ENCODE measurements at places on chromosomes 1 and 21.

GRCh38 chr1:243623841-243624240, 226.2 kb downstream of the AKT3 start:
- DNase-seq = no peak

GRCh38 chr1:174266991-174267612, 107.8 kb downstream of the RABGAP1L start:
- DNase-seq = no peak

- DNase-seq = no peak
Observed at GRCh38 chr1:53024117-53024516, 37.9 kb upstream of the PODN start.

DNA sequence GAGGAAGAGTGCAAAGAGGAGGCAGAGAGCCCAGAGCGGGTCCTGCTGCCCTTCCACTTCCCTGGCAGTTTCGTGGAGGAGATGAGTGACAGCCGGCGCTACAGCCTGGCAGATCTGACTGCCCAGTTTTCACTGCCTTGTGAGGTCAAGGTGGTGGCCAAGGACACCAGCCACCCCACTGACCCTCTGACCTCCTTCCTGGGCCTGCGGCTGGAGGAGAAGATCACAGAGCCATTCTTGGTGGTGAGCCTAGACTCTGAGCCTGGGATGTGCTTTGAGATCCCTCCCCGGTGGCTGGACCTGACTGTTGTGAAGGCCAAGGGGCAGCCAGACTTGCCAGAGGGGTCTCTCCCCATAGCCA, 10.2 kb downstream of the THEMIS2 start:
- DNase-seq = no peak

DNA sequence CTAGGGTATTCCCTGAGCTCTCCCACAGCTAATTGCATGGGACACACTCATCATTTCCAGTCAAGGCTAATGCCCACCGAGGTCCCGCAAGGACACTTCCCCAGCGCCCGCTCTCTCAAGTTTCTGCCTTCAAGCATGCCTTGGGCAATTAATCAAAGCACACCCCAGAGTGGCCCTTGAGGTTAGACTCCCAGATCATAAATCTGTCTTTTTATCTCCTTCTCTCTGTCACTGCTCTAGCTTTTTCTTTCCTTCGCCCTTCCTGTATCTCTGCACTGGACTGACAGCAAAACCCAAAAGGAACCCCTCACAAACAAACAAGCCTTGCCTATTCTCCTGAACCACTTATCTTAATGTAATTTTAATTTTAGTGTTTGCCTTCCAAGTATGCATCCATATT, 7.9 kb upstream of the EXOSC10 start:
- DNase-seq = no peak

DNA sequence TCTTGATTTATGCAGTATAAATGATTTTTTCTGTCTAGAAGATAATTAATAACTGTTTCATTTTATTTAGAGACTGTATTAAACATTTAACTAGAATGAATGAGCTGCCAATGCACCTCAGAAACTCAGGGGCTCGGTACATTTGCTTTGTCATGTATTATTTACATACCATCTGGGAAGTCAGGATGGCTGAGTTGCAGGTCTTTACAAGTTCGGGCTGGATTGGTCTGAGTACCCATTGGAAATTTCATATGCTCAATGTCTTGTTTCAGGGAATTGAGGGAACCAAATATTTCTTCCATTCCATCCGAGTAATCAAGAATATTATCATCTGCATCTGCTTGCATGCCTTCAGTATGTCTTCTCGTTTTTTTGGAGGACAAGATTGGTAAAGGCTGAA, 221.7 kb downstream of the COL11A1 start:
- no peak for DNase-seq

DNA sequence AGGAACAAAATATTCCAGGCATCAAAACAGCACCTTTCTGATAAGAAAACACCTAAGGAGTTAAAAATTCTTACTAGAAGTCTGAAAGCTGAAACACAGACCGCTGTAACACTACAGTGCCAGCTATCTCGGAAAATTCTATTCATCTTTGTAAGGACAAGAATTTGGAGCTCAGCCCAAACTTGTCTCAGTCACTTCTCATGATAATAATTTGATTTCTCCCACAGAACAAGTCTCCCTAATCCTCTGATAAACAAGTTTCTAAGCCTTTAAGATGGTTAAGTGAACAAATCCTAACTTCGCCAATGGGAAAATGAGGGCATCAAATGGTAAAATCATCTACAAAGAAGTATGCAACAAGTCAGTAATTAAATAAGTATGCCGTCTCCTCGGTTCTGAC, 59.9 kb downstream of the SIPA1L2 start:
- no peak for DNase-seq

- DNase-seq = no peak
Observed at GRCh38 chr1:106698660-106699059, 357.8 kb upstream of the PRMT6 start.

DNA sequence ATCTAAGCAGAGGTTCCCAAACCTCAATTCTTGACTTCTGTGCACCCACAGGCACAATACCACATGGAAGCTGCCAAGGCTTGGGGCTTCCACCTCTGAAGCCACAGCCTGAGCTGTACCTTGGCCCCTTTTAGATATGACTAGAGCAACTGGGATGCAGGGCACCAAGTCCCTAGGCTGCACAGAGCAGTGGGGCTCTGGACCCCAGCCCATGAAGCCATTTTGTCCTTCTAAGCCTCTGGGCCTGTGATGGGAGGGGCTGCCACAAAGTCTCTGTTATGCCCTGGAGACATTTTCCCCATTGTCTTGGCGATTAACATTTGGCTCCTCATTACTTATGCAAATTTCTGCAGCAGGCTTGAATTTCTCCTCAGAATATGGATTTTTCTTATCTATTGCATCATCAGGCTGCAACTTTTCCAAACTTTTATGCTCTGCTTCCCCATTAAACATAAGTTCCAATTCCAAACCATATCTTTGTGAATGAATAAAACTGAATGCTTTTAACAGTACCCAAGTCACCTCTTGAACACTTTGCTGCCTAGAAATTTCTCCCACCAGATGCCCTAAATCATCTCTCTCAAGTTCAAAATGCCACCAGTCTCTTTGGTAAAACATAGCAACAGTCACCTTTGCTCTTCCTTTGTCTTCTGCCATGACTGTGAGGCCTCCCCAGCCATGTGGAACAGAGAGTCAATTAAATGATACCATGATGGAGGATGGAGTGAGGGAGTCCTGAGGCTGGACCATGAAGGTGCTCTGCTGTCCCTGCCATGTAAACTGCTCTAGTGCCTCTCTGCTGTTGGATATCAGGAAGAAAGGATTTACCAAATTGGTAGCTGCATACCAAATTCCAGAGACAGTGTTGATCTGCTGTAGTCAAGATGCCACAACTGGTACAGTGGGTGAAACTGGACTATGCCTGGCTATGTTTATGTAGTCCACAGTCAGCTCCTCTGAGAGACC, 37.6 kb downstream of the RUNX3 start:
- DNase-seq = no peak

DNA sequence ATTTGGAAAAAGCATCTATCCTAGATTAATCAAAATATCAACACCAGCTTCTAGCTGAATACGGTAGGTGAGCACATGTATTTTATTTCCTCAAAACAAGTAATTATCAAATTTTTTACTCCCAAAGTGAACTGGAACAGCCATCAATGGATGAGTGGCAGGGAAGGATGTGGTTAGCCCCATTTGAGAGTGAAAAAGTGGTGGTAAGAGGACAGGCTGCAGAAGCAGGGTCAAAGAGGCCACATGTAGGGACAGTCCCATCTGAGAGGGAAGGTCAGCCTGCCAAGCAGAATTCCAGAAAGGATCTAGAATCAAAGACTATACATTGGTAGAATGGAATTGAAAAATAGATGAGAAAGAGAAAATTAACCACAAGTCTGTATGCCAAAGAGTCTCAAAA, 163.8 kb downstream of the SMYD3 start:
- no peak for DNase-seq

- DNase-seq = no peak
Observed at GRCh38 chr1:10900251-10900651, 103.8 kb upstream of the CASZ1 start.

GRCh38 chr1:94316836-94317789, 79.7 kb upstream of the ARHGAP29 start:
- DNase-seq = no peak

GRCh38 chr1:39494671-39495410, 3.4 kb downstream of the BMP8A start:
- no peak for DNase-seq

DNA sequence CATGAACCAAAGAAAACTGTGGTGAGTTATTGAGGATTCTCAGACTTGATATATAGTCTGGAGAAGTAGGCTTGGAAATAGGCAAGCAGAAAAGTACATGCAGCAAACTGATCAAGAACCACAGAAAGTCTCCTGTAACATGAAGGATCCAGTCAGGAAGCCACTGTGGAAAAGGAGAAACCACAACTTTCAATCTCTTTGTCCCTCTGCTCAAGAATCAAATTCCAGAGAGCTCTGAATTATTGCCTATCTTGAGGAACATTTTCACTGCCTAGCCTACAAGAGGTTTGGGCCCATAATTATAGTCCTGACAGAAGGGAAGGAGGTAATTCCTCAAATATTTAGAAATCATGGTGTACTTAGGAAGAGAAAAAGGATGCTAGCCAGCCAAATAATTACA, 43.0 kb upstream of the ADAMTS1 start:
- DNase-seq = no peak

DNA sequence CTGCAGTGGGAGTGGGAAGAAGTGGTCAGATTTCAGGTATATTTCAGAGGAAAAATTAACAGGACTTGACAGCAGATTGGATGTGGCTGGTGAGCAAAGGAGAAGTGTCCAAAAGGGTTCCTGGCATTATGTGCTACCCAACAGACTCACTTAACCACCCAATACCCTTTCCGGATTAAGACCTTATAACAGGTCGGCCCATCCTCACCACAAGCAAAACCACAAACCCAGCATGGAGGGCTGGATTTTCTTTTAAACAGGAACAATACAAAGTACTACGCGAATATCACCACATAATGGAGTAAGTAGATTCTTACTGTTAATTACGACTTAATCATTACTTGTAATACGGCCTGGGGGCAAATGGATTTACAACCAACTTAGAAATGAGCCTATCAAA, 59.2 kb downstream of the WDR64 start:
- no peak for DNase-seq

DNA sequence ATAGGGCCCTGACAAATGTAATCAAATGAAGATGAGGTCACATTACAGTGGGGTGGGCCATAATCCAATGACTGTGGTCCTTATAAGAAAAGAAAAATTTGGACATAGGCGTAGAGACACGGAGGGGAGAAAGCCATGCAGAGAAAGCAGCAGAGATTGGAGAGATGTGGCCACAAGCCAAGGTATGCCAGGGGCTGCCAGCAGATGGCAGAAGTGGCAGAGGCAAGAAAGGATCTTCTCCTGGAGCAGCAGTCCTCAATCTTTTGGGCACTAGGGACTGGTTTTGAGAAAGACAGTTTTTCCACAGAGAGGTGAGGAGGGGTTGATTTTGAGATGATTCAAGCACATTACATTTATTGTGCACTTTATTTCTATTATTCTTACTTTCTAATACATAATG, 355.1 kb downstream of the NPHP4 start:
- DNase-seq = no peak

DNA sequence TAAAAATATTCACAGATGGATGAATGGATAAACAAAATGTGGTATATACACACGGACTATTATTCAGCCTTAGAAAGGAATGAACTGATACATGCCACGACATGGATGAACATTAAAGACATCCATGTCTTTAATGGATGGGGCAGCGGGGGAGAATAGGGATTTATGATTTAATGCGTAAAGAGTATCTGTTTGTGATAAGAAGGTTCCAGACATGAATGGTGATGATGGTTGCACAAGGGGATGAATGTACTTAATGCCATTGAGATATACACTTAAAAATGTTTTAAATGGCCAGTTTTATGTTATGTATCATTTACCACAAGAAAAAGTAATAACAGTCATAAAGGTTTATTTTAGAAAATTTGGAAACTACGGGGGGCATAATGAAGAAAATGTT, 108.6 kb upstream of the WLS start:
- DNase-seq = no peak

- DNase-seq = no peak
Observed at GRCh38 chr1:95679262-95679661, 445.3 kb downstream of the RWDD3 start.

DNA sequence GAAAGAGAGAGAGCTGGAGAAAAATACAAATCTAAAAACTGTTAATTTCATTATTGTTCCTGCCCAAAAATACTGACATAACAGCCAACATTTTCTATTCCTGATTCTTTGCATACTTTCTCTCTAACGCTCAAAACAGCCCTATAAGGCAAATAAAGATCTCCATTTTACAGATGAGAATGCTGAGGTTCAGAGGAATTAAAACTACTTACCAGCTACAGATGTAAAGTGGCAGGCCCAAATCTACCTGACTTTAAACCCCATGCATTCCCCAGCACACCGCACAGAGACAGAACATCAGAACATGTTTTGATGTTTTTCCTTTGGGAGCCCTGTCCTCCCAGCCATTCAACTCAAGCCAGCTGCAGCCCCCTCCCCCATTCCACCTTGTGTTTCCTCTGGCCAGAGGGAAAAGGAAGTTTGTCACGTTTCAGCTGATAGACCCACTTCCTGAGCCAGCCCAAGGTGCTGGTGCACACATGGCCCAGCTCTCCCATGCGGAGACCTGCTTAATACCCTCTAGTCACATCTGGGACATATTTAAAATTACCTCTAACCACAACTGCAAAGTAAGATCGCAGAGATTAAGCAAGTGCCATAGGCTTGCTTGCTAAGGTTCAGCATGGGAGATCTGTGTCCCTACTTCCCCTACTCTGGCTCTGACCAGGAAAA, 133.1 kb upstream of the NFIA start:
- no peak for DNase-seq

GRCh38 chr1:167373398-167373797, 144.9 kb downstream of the CD247 start:
- no peak for DNase-seq

GRCh38 chr1:111404588-111404987, 22.9 kb downstream of the OVGP1 start:
- no peak for DNase-seq

GRCh38 chr1:87291107-87291506, 37.6 kb upstream of the LMO4 start:
- no peak for DNase-seq

- DNase-seq = no peak
Observed at GRCh38 chr1:174451408-174451807, 3.6 kb downstream of the GPR52 start.

- no peak for DNase-seq
Observed at GRCh38 chr1:207807326-207807689, 55.5 kb downstream of the CD46 start.

GRCh38 chr1:225847610-225848009, 34.6 kb downstream of the TMEM63A start:
- no peak for DNase-seq
